ENCODE measurements at places on chromosomes 1 and 21. TPM values are rescaled to one million over a fixed set of nuclear protein-coding genes. Genes with fewer than 3 reads are reported as not detected.

GRCh38 chr1:219682788-219683187, 69.9 kb upstream of the ZC3H11B start:
- no peak overlapping the region for H3K4me3 ChIP-seq
- DNase-seq: no peak
- H3K27ac ChIP-seq: no peak overlapping the region
- no peaks in the 10 kb centered on the region for H3K36me3 ChIP-seq

Gene PPIH
- total RNA-seq: 50.3 TPM

Gene TIAM1
- 19.1 TPM for total RNA-seq

Gene PDZK1
- total RNA-seq: 0.31 TPM

Gene POGZ
- 73.9 TPM for total RNA-seq

DNA sequence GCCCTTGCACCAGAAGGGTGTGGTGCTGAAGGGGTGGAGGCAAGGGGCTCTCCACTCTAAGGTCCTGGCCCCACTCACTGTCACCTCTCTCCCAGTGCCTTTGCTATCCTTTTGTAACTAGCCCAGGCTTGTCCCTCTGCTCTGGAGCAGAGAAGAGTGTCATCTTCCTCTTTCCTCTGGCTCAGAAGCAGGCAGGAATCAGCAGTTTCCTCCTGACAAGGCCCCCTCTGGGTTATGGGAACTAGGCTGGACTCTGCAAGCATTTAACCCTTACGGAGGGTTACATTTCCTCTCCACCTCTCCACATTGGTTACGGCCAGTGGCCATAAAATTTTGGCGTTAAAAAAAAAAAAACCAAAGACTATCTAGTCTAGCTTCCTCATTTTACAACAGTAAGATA, 30.4 kb downstream of the PLXNA2 start:
- no peak overlapping the region for H3K4me3 ChIP-seq
- no peak for DNase-seq
- no peaks in the 10 kb centered on the region for H3K27me3 ChIP-seq
- H3K4me1 ChIP-seq: peaks cover 66% of the 10 kb centered on the region
- peak overlapping the region; percentile 39 for H3K27ac ChIP-seq
- H3K36me3 ChIP-seq: peaks cover 7% of the 10 kb centered on the region

Gene RORC
- total RNA-seq: 36.6 TPM

DNA sequence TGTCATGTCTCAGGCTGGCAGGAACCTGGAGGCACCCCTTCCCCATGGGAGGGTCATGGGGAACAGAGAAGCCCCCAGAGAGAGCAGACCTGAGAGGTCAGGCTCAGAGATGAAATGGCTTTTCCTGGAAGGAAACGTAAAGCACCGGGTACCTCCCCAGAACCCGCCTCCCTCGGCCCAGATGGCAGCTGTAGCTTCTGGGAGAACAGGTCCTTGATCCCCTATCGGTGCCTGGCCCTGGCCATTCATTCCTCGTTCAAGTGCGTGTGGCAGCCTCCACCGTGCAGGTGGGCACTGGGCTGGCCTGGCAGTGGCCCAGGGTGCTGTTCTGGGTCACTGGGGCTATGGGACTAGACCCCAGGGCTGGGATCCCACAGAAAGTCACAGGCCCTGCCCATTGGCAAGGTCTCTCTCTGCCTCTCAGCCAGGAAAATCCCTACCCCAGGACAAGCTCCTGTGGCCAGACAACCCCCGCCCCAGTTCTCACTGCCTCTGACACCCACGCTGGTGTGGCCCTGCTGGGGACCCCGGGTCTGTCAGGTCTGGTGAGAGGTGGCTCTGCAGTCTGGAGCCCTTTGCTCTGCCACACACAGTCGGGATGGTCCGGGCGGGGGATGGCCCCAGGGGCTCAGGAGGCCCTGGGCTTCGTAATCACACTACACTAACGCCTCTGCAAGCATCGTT, 183.2 kb upstream of the VAMP3 start:
- no peaks in the 10 kb centered on the region for H3K27me3 ChIP-seq
- H3K4me3 ChIP-seq: no peak overlapping the region
- H3K27ac ChIP-seq: no peak overlapping the region
- DNase-seq: no peak
- no peaks in the 10 kb centered on the region for H3K36me3 ChIP-seq
- peaks cover 5% of the 10 kb centered on the region for H3K4me1 ChIP-seq

- no peak for DNase-seq
- H3K4me3 ChIP-seq: no peak overlapping the region
- H3K27ac ChIP-seq: no peak overlapping the region
- H3K36me3 ChIP-seq: no peaks in the 10 kb centered on the region
- H3K27me3 ChIP-seq: no peaks in the 10 kb centered on the region
Measured at GRCh38 chr21:37746849-37747248, 169.4 kb downstream of the KCNJ6 start.

Gene LRIF1
- total RNA-seq: 15.3 TPM
